HTR-8/SVneo (cell line): ENCODE measurements at places on chromosomes 12 and 14.

GRCh38 chr12:30361145-30361544 lies 334.5 kb downstream of the IPO8 start:
- no peak for DNase-seq

- DNase-seq: no peak
These were observed 155.9 kb downstream of the KCNH5 start for GRCh38 chr14:62889364-62889763.

- DNase-seq: no peak
These were observed 10.5 kb downstream of the PMEL start for GRCh38 chr12:55955344-55955743.

DNA sequence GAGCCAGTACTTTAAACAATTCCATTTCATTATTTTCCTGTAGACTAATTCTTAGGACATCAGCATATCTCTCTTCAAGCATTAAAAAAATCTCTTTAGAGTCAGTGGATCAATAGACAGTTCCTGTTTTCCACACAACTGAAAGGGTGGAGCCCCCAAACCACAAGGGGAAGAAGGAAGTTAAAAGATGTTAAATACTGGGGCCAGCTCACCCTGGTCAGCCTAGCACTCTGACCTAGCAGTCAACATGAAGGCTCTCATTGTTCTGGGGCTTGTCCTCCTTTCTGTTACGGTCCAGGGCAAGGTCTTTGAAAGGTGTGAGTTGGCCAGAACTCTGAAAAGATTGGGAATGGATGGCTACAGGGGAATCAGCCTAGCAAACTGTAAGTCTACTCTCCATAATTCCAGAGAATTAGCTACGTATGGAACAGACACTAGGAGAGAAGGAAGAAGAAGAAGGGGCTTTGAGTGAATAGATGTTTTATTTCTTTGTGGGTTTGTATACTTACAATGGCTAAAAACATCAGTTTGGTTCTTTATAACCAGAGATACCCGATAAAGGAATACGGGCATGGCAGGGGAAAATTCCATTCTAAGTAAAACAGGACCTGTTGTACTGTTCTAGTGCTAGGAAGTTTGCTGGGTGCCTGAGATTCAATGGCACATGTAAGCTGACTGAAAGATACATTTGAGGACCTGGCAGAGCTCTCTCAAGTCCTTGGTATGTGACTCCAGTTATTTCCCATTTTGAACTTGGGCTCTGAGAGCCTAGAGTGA lies at the start of gene LYZ:
Gene LYZ (plus strand): TSS at position 220 of the 777 bp plus-strand sequence. CDS start 28 bp downstream, at position 248.
- no peak for DNase-seq

GRCh38 chr12:4586500-4586899 lies 24.5 kb downstream of the DYRK4 start:
- DNase-seq: no peak

- DNase-seq: no peak
These were observed 42.4 kb upstream of the CCDC196 start for GRCh38 chr14:66443785-66444184.

GRCh38 chr12:121534495-121535148 lies 46.2 kb downstream of the KDM2B start:
- no peak for DNase-seq

GRCh38 chr12:103530307-103531066 lies 34.7 kb upstream of the C12orf42 start:
- no peak for DNase-seq

- DNase-seq: no peak
These were observed at the start of gene ACOT4 for GRCh38 chr14:73591690-73592449. Gene ACOT4, plus strand, starts transcription at chr14:73591873. Its CDS starts 87 bp downstream, at chr14:73591960.

- no peak for DNase-seq
These were observed 28.8 kb upstream of the LMO3 start for GRCh38 chr12:16634786-16635185.

- DNase-seq: no peak
These were observed 882 bp downstream of the HECTD1 start for GRCh38 chr14:31206536-31207286.

- no peak for DNase-seq
These were observed 30.8 kb downstream of the PAWR start for GRCh38 chr12:79659961-79660431.

DNA sequence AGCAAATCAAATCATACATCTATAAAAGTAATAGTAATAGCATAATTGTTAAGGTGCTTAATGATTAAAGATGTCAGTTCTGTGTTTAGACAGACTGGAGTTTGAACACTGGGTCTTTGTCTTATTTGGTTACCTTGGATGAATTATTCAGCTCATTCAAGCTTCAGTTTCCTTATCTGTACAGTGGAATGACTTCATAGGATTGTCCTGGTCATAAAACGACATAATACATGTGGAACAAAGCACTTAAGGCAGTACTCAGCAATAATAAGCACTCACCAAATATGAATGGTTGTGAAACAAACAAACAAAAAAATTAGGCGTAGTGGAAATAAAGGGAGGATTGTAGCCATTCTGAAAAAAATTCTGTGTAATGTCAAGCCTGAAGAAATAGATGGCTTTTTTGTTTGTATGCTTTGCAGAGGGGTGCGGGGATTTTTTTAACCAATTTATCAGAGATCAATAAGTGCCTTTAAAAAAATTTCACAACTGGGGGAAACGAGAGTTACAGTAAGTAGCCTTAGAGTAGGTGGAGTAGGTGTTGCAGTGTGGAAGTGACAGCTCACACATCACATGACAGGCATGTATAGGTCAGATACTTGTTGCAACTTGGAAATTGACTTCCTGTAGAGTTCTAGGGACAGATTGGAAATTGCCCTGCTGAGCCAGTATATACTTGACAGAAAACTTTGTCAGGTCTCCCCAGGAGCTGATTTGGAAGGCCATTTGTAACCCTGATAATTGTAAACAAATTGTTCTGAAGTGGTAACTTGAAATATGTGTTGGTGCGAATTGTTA lies 157.7 kb downstream of the SLC15A5 start:
- no peak for DNase-seq

GRCh38 chr14:104724981-104725771 lies 1.1 kb downstream of the ADSS1 start:
- DNase-seq: no peak

DNA sequence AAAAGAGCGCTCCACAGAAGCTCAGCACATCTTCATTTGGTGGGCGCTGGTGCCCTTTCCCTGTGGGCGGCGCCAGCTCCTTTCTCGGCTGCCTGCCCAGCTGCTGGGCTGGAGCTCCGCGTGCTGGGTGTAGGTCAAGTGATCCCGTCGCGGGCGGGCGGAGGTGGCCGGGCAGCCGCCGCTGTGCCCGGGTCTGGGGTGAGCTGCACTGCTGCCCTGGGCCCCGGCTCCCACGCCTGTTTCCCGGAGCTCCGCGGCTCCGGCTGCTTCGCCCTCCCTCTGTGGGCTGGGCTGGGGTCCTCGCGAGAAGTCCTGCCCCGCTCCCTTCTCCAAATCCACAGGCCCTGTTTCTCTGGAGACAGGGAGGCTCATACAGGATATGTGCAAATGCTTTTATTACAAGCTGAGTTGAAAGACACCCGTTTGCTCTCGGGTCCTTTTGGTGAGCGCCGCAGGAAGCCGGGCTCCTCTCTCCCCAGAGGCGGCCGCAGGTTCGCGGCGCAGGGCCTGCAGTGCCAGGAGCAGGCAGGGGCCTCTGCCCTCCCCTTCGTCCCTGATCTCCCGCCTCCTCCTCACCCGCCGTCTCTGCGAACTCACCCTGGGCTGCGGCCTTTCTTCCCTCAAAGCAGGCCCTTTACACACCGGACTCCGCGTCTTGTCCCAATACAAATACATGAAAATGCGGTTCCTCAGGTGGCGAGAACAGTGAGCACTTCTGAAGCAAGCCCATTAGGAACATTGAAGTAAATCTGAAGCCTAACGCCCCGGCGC lies 67.8 kb upstream of the CAPRIN2 start:
- DNase-seq: no peak

GRCh38 chr12:10408842-10409241 lies 715 bp downstream of the KLRC4 start:
- DNase-seq: no peak

DNA sequence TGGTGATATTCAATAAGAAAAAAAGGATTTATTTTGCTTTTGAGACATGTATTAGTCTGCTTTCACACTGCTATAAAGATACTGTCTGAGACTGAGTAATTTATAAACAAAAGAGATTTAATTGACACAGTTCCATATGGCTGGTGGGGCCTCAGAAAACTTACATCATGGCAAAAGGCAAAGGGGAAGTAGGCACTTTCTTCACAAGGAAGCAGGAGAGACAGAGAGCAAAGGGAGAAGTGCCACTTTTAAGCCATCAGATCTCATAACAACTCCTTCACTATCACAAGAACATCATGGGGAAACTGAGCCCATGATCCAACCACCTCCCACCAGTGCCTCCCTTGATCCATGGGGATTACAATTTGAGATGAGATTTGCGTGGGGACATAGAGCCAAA lies 43.9 kb downstream of the BHLHE41 start:
- no peak for DNase-seq

DNA sequence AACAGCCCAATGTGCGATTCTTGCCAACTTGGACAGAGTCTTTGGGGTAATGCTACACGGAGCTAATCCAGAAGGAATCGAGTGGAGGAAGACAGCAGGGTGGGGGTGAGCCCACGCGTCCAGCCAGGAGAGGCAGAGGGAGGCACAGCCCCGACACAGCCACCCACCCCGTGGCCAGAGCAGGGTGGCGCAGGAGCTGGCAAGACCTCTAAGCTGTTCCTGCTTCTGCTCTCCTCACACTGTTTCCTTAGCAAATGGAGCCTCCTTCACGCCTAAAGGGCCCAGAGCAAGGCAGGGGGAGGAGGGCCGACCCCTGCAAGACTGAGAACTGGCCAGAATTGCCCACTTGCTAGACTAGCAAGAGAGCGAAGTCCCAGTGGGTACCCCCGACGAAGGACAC lies 91.5 kb downstream of the FBXL14 start:
- DNase-seq: no peak

DNA sequence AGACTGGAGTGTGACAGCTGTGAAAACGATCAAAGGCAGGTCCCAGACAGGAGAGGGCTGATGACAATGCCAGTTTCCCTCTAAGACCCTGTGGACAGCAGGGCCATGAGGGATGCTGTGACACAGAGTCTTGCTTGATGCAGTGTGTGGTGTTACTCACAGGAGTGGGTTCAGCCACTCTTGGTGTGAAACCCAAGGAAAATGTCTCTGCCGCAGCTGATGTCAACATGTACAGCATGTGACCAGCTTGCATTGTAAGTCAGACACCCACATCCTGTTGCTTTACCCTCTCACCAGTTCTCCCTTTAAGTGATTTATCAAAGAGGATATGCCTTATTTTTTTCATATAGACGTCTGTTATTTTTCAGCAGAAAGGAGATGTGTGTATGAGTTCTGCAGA lies 268.6 kb downstream of the BTG1 start:
- DNase-seq: no peak

DNA sequence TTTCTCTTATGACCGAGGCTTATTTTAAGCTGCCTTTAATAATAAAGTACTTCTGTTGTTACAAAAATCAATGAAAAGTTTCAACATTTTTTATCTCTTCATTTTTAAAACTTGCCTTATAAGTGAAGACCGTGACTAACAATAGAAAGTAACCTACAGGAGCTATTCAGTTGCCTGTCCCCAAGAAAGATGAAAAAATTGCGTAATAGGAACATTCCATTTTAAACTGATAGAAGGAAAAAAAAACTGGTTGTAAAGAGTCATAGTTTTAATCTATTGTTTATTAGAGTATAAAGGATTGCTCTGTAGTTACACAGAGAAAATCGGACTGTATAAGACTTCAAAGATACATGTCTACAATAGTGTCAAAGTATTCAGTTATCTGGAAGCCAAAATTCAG lies 83.3 kb downstream of the DAAM1 start:
- no peak for DNase-seq

GRCh38 chr14:51562816-51563215 lies 88.9 kb upstream of the FRMD6 start:
- DNase-seq: no peak

- peak; percentile 41 for DNase-seq
These were observed 111.8 kb downstream of the SLC25A47 start for GRCh38 chr14:100434911-100435438.

- no peak for DNase-seq
These were observed 20.6 kb downstream of the MAPK1IP1L start for GRCh38 chr14:55071870-55072640.

DNA sequence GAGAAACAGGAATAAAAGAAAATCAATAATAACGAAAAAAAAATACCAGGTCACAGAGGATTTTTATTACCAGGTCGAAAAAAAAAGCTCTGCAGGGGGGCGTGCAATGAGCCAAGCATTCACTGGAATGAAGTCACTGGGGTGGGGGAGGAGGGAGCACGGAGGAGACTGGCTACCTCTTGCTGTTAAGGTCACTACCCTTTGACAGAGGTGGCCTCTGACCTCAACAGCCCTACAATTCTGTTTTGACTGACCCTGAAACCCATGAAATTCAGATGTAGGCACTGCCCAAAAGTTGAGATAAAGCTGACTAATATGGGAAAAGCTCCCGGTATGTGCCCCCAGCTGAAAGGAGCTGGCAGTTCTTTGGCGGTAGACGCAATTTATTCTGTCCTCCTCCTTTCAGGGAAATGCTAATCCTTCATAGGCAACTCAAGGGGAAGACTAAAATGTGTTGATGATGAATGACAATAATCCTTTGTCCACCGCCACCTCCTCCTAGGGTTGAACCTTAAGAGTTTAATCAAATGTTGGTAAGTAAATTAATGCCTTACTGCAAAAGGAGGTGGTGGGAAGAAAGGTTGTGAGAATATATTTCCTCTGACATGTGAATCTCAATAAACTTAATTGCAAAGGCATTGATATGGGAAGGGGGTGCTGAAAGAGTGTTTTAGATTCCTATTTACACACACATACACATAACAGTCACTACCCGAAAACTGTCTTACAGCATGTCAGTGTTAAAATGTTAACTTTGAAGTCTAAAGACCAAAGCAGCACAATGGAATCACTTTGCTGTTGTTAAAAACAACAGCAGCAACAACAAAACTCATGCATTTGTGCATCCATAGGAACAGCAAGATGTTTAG lies 6.3 kb upstream of the RIC8B start:
- peak; percentile 25 for DNase-seq

DNA sequence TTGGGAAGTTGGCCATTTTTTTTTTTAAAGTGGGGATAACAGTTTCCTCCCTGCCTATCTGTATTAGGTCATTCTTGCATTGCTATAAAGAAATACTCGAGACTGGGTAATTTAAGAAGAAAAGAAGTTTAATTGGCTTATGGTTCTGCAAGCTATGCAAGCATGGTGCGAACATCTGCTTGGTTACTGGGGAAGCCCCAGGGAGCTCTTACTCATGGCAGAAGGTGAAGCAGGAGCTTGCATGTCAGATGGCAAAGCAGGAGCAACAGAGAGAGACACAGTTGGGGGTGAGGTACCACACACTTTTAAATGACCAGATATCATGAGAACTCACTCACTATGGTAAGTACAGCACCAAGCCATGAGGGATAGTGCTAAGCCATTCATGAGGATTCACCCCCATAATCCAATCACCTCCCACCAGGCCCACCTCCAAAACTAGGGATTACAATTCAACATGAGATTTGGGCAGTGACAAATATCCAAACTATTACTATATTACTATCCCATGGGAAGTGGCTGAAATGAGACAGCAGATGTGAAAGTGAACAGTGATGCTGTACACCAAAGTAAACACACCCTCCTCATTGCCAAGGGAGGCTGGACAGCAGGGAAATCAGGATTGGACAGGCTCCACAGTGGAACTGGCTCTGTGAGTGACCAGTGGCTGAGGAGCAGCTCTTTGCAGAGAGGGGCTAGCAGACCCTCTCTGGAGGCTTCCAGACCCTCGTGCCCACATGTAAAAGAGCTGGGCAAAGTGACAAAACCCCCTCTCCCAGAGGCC lies 40.5 kb downstream of the CRACR2A start:
- DNase-seq: no peak

- DNase-seq: no peak
These were observed 48.4 kb downstream of the CSRP2 start for GRCh38 chr12:76830436-76830835.

GRCh38 chr12:131872154-131873051 lies 22.0 kb upstream of the ULK1 start:
- DNase-seq: peak; percentile 59

- DNase-seq: no peak
These were observed 56.8 kb downstream of the DUSP16 start for GRCh38 chr12:12505544-12506495.
